ENCODE measurements at places on chromosomes 5 and 9.

GRCh38 chr9:6243746-6244145, 28.1 kb downstream of the IL33 start:
- DNase-seq: no peak

DNA sequence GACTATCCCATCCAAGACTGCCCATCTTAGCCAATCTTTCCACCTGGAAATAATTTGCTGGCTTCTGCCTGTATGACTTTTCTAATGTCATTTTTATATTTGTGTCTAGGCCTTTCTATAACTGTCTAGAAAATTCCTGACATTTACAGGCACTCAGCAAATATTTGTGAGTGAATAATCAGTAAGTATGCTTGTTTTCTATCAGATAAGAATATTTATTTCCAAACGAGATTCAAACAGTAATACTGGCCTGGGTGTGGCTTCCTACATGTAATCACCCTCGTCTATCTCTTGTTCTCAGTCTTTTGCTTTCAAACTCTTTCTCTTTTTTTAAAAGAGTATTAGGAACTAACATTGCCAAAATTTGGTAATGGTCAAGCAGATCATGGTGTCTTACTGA, 466.2 kb downstream of the RAB3C start:
- no peak for DNase-seq

- DNase-seq: no peak
These were observed 34.9 kb upstream of the FGF1 start for GRCh38 chr5:142720641-142721271.

DNA sequence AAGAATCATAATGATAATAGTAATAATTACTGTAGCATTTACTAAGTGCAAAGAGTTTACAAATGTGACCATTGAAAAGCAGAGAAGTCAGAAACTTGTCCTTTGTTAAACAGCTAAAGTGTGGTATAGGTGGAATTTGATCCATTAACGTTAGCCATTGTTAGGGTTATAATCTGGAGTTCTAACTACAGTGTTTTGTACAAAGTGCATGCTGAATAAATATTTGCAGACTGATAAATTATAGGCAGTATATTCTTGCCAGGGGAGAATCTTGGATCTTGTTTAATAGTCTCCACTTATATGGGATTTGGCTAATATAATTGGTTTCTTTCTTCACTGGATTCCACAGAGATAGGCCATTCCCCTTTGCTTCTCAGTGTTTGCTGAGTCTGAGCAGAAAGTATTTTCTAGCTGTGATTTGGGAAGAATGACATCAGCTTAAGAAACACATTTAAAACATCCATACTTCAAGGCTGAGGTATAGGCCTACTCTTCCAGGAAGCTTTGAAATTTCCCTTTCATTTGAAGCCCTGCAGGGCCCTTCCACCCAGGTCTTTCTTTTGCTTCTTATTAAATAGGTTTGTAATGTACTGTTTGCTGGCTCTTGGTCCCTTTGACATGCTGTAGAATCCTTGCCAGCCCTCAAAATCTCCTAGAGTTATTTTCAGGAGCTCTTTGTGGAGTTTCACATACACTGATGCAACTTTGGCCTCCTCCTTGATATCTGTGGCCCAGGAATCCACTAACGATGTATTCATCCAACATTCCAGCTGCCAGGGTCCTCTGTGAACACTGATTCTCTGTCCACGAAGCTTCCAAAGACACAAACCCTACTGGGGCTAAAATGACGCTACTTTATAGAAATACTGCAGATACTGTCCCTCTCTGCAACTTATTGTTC, 51.4 kb downstream of the ATP10B start:
- no peak for DNase-seq

DNA sequence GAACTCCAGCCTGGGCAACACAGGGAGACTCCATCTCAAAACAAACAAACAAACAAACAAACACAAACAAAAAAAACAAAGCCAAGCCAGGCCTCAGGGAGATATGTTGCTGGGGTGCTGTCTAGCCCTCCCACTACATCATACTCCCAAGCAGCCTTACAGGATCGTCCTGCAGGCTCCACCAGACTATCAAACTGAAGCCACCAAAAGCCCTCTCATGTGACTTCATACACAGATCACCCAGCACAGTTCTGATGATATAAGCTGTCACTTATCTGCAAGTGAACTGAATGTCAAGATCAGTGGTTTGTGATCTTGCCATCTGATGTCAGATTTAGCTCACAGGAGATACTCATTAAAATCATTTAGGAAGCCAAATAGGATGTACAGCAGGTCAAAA, 43.3 kb downstream of the WDR41 start:
- no peak for DNase-seq

GRCh38 chr5:151222790-151223446, 974 bp downstream of the CCDC69 start:
- no peak for DNase-seq

DNA sequence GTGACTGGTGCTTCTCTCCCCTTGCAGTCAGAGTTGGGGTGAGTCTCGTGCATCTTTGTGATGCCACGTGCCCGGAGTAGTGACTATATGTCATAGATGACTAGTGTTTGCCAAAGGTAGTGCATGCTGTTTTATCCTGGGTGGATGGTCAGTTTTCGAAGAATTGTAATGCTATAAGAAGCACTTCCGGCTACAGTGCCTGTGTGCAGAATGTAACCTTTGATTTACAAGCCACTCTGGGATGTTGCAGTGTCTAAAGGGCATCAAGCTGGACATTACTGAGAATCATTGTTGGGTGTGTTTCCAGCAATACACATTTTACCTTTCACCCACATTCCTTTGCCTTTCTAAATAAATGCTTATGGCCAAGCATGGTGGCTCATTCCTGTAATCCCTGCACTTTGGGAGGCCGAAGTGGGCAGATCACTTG, 16.7 kb downstream of the MVB12B start:
- DNase-seq: no peak

- DNase-seq: no peak
These were observed 136.6 kb downstream of the SEMA6A start for GRCh38 chr5:116437922-116438578.

DNA sequence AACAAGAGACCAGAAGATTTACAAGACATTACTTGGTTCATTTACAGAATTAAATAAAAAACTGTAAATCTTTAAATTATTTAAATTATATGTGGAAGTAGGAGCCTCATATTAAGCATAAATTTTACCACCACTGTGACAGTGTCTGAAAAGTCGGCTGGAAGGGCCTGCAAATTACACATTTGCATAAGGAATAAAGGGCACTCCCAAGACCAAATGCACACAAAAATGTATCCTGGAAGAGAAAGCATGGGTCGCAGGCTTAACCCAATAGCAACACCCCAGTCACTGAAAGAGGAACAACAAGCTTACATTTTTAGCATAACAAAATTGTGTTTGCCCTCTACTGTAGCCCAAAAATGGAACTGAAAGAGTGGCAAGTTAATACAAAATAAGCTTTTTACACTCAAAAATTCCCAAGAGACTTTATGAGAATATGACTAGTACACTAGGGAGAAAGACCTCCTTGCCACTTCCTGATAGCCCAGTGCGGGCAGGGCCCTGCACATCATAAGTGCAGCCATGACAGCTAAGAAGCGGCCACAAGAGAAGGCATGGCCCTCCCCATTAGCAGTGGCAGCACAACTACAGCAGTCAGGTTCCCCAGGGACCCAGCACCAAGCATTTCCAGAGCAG, 482.0 kb downstream of the DTWD2 start:
- no peak for DNase-seq

DNA sequence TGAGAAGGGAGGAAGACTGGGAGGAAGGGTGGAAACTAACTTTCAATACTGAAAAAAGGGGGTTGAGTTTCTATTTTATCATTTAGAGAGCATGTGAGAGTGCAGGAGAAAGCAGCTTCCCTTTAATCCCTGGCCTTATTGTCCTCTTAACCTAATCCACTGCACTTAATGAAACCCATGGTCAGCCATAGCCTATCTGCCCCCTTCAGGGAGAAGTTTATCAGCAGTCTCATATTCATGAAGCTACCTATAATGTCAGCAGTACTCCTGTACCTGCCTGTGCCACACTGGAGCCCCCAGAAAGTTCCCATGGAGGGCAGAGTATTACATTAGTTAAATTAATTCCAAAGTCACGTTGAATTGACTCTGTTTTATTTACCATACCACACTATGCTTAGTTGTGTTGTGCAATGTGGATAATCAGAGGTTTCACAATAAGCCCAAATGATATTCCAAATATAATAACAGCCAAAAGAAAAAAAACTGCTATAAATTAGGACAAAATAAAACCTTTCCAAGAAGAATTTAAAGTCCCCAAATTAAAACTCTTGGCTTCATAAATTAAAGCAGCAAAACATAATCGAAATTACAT, 62.9 kb downstream of the MUSK start:
- no peak for DNase-seq

DNA sequence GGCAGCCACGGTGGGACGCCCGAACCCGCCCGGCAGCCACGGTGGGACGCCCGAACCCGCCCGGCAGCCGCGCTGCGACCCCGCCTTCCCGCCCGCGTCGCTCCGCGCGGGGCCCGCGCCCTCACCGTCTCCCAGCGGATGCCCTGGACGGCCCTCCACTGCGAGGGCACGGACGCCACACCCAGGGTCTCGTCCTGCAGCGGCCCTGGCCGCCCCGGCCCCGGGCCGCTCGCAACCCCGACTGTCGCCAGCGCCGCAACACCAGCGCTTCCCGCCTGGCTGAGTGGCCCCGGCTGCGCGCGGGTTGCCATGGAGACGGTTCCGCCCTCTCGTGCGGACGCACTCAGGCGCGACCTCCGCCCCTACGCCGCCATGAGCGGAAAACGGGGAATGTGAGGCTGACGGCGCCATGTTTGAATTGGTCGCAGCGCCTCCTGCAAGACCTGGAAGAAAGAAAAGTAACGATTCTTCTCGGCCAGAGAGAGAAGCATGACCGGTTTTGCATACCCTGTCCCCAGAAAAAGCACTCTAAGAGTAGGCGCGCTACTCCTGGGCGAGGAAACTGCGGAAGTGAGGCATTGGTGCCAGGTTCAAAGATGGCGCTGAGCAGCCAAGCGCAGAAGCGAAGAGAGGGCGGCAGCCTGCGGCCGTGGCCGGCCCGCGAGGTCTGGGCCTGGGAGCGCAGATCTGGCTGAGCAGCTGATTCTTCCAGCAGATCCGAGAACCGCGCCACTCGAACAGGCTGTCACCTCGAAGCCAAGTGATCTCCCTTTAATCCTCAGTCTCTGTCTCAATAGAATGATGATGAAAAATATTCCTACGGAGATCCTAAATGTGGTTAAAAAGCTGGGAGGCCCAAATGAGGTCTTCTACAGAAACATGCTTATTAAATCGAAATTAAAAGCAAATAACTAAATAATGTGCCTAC, at the start of gene DYNC2I2:
Gene DYNC2I2 (minus strand): TSS at position 432 of the 928 bp plus-strand sequence. CDS start 121 bp downstream, at position 311.
- DNase-seq: peak; percentile 94

GRCh38 chr5:84088996-84089395, 295.7 kb downstream of the EDIL3 start:
- DNase-seq: no peak

- DNase-seq: no peak
These were observed at the start of gene TOR4A for GRCh38 chr9:137277329-137278041. TOR4A (plus strand) TSS chr9:137277726; CDS start chr9:137278690, 964 bp downstream.

GRCh38 chr5:177023303-177023664, 788 bp downstream of the ZNF346 start:
- no peak for DNase-seq

- DNase-seq: no peak
These were observed 212.0 kb downstream of the KDM4C start for GRCh38 chr9:6969805-6970204.

DNA sequence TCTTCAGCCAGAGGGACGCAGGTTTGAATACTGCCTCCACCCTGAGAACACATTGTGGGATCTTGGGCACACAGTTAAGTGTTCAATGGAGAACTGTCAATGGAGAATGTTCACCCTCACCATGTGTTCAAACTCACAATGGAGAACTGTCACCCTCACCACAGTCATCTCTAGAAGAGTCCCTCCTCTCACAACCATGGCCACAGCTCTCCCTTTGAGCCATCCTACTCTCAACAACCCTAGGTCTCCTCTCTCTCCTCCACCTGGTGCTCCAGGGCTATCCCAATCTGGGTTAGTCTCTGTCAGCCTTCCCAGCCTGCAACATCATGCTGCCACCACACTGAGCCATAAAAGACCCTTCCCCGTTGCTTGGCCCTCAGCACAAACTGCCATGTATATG, 36.3 kb upstream of the HAND1 start:
- DNase-seq: no peak

- DNase-seq: no peak
These were observed 107.0 kb downstream of the COL5A1 start for GRCh38 chr9:134748591-134748990.

DNA sequence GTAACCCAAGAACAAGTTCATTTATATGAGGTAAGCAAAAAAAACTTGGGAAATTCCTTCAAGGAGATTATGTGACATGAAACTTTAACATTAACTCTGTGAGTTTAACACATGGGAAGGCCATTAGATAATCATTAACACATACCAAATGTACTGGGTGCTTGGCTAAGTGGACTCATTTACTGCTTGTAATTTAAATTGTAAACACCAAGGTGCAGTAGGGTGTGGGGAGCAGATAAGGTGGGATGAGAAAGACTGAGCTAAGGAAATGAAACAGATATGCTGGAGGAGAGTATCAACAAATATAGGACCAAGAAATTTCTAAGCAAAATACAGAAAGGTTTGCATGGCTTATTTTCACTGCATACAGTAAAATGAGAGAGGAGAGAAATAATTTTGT, 2384.8 kb upstream of the ACO1 start:
- no peak for DNase-seq

GRCh38 chr5:160799184-160799583, 52.8 kb downstream of the ATP10B start:
- DNase-seq: no peak
